ENCODE measurements at places on chromosomes 13 and 19.

GRCh38 chr13:60572003-60572798 is 175.2 kb downstream of the TDRD3 start:
- DNase-seq = peak; percentile 79

- DNase-seq = peak; percentile 68
Measured at GRCh38 chr13:108961542-108962125, 332.2 kb downstream of the MYO16 start.

DNA sequence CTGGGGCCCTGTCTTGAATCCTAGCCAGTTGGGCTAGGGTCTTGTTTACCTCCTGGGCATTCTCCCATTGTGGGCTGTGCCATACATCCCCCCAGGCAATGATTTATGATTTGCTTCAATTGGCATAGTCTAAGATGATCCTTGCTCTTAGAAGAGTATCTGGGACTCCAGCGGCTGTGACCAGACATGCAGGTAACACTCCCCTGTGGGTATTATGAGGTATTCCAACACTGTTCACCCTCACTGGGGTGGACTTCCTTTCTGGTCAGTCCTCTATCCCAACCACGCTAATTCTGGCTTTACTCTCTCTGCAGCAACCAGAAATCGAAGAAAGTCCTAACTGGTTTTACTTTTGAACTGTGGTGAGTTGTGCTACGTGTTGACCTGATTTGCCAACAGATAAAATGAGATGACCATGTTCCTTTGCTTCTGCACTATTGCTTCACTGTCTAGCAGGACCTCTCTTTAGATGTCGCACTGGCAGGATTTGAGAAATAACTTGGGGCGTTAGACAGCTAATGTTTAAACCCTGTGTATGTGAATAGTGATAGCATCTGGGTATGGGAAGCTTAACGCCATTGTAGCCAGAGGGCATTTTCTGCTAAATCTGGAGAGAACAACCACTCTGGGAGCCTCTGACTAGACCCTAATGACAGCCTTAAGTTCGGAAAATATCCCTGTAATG is 6.7 kb upstream of the LRCH1 start:
- no peak for DNase-seq

DNA sequence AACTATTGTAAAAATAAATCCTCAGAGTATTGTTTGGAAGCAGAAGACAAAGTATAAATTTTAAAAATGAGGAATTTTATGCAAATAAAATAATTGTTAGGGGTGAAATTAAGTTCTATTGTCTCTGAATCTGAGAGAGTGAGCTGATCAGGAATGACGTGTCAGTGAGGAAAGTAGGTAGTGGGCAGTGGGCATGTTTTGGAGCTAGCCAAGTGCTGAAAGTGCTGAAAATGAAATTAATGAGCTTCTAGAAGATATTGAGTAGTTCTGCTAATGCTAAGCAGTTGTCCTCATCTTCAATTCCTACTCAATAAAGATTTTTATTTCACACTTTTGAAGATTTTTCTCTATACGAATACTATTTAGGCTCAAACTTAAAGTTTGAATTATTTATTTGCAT is 1167.8 kb upstream of the PCDH20 start:
- peak; percentile 11 for DNase-seq

DNA sequence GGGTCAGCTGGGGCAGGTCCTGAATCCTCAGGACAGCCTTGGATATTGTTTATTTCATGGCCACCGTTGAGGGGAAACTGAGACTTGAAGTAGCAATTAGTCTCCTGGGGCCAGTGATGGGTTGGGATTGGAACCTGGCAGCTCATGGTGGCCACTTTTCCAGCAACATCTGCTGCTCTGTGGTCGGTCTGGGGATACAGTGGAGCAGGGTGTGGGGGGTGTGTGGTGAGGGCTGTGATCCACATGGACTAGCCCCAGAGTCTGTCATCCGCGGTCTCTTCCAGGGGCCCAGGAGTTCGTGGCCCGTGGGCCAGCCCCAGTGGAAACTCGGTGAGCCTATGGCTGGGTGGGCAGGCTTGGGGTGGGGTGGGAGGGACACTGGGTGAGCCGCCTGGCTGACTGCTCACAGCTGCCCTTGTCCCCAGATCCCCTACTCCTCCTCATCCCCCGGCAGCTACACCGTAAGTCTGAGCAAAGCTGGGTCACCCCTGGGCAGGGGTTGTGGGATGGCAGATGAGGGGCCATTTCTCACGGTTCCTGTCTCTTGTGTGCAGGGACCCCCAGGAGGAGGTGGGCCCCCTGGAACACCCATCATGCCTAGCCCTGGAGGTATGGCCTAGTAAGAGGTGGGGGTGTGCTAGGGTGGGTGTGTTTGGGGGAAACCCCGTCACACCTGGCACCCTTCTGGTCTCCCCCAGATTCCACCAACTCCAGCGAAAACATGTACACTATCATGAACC is 5.5 kb downstream of the ISYNA1 start:
- no peak for DNase-seq

GRCh38 chr19:3707868-3708206 is 347 bp upstream of the TJP3 start:
- DNase-seq = no peak

- DNase-seq = no peak
Measured at GRCh38 chr13:38914070-38914469, 76.6 kb downstream of the STOML3 start.

DNA sequence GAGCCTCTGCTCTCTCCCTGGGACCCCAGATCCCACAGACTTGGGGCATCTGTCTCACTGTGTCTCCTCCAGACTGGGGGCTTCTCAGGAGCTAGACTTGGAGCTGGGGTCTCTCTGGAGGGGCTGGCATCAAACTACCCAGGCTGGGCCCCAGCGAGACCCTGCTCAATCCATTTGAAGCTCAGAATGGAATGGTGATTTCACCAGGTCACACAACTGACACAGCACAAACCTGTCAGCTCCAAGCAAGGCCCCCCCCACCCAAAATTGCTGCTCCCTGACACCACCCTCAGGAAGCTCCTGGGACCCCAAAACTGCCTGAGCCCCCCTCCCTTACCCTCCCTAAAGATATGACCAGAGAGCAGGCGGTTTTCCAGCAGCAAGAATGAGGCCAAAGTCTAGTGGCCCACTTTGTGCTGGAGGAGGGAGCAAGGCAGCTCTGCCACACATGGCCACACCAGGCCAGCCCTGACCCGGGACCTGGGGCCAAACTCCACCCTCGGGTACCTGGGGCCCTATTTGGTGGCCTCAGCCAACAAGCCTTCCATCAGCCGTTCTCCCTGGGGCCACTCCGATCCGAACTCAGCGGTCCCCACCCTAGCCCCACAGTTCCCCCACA is 2.4 kb downstream of the NR2F6 start:
- no peak for DNase-seq

DNA sequence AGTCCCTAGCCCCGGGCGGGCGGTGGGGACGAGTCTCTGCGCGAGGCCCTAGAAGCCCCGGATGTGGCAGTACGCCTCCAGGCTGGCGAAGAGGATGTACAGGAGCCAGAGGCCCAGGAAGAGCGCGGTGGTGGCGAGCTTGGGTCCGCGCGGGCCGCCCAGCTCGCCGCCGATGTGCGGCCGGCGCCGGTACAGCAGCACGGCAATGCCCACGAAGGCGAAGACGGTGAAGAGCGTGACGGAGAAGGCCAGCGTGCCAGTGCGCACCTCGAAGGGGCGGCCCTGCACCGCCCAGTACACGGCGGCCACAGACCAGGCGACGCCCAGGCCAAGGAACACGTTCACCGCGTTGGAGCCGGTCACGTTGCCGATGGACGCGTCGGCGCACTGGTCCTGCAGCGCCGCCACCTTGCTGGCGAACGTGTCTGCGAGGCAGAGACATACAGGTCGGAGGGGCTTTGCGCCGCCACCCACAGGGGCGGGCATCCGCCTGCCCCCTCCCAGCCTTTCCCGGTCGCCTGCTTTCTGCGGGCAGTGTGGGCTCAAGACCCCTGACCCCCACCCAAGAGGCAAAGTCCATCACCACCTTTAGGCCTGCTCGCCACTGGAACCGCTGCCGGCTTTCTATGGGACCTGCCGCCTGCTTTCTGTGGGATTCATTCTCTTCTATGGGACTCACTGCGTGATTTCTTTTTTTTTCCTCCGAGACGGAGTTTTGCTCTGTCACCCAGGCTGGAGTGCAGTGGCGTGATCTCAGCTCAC is 10.9 kb upstream of the MEIS3 start:
- DNase-seq = peak; percentile 43

GRCh38 chr13:44763615-44764301 is 187.6 kb upstream of the TSC22D1 start:
- DNase-seq = no peak

GRCh38 chr19:55118401-55118991 is 1.1 kb upstream of the PPP1R12C start:
- no peak for DNase-seq

- DNase-seq = peak; percentile 67
Measured at GRCh38 chr19:45428384-45429231, 4.9 kb upstream of the ERCC1 start.

- no peak for DNase-seq
Measured at GRCh38 chr19:4622695-4623421, 16.5 kb upstream of the TNFAIP8L1 start.

- no peak for DNase-seq
Measured at GRCh38 chr13:43019811-43020210, 3.6 kb upstream of the DNAJC15 start.

DNA sequence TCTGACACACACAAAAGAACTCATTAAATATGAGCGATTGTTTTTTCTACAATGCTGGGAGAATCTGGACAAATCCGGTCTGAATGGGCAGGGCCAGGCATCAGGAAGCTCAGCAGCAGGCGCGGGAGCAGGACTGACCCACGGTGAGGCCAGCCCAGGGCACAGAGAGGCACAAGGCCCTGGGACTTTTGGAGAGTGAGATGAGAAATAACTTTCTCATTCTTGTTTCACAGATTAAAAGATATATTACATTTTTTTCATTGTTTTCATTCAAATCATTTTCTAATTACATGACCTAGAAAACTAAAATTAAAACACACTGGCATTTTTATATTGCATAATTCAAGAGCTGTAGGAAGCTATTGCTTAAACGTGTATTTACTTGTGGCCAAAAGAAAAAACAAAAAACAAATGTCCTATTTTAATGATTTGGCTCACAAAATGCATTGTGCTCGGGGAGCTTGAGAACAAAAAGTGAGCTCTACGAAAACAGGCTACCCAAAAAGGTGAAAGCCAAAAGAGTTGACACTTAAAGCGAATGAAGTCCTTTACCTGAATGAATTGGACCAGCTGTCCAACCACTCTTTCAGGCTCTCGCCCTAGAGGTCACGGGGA is 133.1 kb downstream of the TNFRSF19 start:
- DNase-seq = no peak

- DNase-seq = no peak
Measured at GRCh38 chr19:39193803-39194202, 3.0 kb upstream of the NCCRP1 start.

DNA sequence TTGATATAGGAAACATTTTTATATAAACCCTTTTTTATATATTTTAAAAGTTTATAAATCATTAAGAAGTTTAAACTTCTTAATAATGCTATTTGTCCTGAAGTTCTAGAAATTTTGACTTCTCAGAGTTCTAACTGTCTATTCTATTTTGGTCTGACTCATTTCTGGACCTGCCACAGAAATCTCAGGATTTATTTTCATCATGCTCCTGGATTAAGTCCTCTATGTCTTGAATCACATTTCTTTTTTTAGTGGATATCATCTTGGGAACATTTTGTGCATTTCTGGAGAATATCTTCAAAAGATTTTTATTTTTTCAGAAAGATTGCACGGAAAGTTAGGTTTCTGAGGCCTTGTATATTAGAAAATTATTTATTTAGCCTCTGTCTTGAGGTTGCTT is 289.1 kb downstream of the NDFIP2 start:
- no peak for DNase-seq

GRCh38 chr19:15614507-15615379 is at the start of gene CYP4F8:
CYP4F8 (plus strand) TSS chr19:15615218; CDS start chr19:15615617, 399 bp downstream.
- DNase-seq = no peak

GRCh38 chr13:97975280-97975847 is 21.9 kb downstream of the IPO5 start:
- DNase-seq = no peak

- no peak for DNase-seq
Measured at GRCh38 chr19:48915757-48916156, 15.6 kb downstream of the NUCB1 start.

DNA sequence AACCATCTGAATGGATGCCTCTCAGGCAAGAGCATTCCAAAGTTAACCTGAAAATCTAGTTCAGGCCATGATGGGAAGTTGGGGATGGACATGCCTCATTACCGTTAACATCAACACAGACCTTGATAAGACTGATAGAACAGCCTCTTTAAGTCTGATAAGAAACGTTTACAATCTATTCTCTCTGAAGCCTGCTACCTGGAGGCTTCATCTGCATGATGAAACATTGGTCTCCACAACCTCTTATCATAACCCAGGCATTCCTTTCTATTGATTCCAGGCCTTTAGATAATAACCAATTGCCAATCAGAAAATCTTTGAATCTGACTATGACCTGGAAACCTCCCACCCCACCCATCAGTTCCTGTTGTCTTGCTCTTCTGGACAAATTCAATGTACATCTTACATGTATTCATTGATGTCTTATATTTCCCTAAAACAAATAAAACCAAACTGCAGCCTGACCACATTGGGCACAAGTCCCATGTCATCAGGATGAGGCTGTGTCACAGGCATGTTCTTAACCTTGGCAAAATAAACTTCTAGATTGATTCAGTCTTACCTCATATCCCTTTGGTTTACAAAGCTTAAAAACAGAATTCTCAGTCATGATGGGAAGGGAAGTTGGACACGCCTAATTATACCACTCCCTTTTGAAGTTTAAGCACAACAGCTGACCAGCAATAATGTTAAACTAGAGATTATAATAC is 843.8 kb upstream of the SPRY2 start:
- peak; percentile 68 for DNase-seq

GRCh38 chr13:30915691-30916541 is 9.8 kb downstream of the MEDAG start:
- DNase-seq = no peak

- DNase-seq = no peak
Measured at GRCh38 chr13:74098077-74098476, 36.1 kb downstream of the KLF12 start.

DNA sequence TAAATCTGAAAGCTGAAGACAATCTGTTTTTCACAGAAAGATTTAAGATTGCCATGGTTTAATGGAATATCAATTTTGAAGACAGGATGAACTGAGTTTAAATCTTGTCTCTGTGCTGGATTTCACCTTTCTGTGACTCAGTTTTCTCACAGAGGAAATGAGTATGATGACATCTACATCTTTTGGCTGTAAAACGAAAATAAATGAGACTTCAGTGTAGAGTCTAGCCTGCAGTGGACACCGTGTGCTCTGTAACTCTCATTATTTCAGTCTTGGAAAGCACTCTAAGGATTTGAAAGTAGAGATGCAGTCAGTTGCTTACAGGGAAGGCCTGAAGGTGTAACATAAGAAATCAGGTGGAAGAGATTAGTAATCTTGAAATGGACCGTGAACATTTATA is 150.4 kb downstream of the NALCN start:
- peak; percentile 33 for DNase-seq
